GM23338 (cell line): ENCODE measurements at places on chromosomes 13 and 19. TPM values are rescaled to one million over a fixed set of nuclear protein-coding genes. Genes with fewer than 3 reads are reported as not detected.

DNA sequence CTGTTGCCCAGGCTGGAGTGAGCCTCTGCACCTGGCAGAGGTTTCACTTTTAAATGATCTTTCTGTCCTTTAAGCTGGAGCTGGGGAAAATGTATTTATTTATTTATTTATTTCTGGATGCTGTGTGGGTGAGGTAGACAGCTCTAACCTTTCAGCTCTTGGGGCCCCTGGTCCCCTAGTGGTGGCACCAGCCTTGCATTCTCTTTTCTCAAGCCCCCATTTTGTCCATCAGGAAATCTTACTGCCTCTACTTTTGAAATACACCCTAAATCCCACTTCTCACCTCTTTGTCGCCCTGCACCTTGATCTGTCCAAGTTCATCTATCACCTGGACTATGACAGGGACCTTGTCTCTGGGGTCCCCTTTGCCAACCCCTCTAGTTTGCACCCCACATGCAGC is 2.1 kb upstream of the B9D2 start:
- DNase-seq = peak; percentile 67

DNA sequence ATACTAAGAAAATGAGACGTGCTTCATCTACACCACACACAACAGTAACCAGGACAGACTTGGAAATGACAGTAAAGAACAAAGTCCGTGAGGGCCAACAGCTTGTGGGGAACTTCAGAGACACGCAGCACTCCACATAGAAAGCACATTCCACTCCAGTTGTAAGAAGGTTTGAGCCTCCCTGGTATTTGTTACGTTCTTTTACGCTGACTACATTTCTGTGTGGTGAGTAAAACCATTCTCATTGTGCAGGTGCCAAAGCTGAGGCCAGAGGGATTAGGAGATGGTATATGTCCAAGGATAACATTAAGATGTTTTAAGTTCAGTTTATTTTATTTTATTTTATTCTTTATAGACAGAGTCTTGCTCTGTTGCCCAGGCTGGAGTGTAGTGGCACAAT is 1189.9 kb downstream of the UQCRFS1 start:
- DNase-seq = no peak

- DNase-seq = no peak
These were observed 692 bp downstream of the ZNF234 start for GRCh38 chr19:44142059-44142433.

DNA sequence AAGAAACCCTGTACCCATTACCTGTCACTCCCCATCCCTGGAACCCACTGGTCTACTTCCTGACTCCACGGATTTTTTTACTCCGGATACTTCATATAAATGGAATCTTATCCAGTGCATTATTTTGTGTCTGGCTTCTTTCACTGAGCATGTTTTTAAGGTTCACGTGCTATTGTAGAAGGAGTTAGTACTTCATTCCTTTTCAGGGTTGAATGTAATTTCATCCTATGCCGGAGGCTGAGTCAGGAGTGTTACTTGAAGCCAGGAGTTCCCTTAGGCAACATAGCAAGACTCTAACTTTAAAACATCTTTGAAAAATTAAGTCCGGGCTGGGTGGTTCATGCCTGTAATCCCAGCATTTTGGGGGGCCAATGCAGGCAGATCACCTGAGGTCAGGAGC is 17.9 kb upstream of the ELAVL1 start:
- no peak for DNase-seq

Gene TMEM190
- polyA plus RNA-seq = 4.2 and 4.8 TPM in 2 replicates
